ENCODE measurements at places on chromosomes 7 and 10.

DNA sequence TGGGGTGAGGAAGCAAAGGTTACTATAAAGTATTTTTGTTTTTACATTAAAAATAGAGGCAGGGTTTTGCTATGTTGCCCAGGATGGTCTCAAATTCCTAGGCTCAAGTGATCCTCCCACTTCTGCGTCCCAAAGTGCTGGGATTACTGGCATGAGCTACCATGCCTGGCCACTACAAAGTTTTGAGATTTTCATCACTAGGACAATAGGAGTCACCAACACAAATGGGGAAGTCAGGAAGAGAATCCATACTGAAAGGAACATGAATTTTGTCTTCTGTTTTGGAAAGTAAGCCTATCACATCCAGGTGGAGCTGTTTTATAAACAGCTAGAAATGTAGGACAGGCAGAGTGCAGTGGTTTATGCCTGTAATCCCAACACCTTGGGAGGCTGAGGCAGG is 20.0 kb upstream of the CAPZA2 start:
- DNase-seq, result no peak

DNA sequence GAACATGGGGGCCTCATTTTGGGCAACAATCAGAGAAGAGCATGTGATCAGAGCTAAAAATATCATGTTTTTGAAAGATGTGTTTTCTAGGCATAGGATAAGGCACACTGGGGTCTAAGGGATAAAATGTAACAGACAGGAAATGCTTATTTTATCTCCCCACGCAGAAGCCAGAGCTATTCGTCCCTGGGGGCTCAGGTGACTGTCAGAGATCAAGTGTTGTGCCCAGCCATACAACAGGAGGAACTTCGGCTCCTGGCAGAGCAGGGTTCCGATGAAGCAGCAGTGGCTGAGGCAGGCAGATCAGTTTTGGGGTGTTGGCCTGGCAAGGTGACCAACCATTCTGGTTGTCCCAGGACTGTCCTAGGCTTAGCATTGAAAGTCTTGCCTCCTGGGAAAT is 15.2 kb downstream of the NPY start:
- DNase-seq, result no peak

GRCh38 chr7:128770233-128770632 is 5.4 kb downstream of the OPN1SW start:
- no peak for DNase-seq

DNA sequence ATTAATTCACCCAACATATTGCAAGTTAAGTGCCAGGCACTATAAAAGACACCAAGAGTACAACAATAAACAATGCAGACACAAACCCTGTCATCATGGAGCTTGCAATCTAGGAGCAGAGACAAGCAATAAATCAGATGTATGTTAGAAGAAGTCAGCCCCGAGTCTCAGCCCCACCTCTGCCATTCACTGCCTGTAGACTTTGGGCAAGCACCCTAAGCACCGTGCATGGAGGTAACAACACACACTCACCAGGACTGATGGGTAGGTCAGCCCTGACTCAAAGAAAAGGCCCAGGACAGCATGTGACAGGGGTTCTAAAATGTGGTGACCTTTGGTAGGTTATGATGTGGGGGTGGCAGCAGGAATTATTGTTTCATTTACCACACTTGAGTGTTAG is 49.3 kb upstream of the PLEKHA1 start:
- no peak for DNase-seq

DNA sequence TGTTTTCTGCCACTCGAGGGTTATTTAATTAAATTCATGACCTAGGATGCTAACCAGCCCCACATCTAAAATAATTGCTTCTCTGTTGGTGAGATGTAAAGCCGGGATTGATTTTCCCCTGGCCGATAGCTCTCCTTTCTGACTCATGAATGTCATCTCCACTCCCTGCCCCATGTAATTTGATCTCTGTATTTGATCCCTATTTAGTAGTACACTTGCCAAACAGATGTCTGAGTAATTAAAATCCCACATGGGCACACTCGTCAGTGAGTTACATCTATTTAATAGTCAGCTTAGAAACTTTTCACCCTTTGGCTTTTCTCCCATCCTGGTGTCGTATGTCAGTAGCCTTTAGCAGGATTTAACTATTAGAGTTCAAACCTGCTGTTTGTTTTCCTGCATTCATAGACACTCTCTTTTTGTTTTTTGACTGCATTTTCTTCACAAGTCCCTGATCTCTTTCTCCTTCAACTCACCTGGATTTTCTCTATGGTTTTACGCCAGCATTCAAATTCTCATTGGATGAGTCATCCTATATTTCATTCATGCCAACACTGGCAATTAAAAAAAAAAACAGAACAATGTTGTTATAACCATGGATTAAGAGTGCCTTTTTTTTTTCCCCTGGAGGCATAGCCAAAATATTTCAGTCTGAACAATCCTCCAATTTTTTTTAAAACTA is 82.7 kb downstream of the SPAG6 start:
- no peak for DNase-seq

- no peak for DNase-seq
Observed at GRCh38 chr7:38317515-38317914, 44.1 kb upstream of the TARP start.

Data from neuronal stem cell (in vitro differentiated cells).